Spleen (tissue), 13 donors: ENCODE measurements at places on chromosomes 13 and 19. TPM values are rescaled to one million over a fixed set of nuclear protein-coding genes. Genes with fewer than 3 reads are reported as not detected.

GRCh38 chr19:15169541-15170285, 31.1 kb downstream of the NOTCH3 start:
- no peaks in the 10 kb centered on the region for H3K4me1 ChIP-seq
- H3K4me3 ChIP-seq, result no peak overlapping the region

- H3K27ac ChIP-seq, result no peak overlapping the region
- peaks cover 11% of the 10 kb centered on the region for H3K4me1 ChIP-seq
- peaks cover 80% of the 10 kb centered on the region for H3K36me3 ChIP-seq
- no peak for DNase-seq
- H3K27me3 ChIP-seq, result no peaks in the 10 kb centered on the region
Measured at GRCh38 chr19:16429066-16429758, 42.6 kb downstream of the EPS15L1 start.

GRCh38 chr13:44489751-44490150, 86.4 kb downstream of the TSC22D1 start:
- H3K27ac ChIP-seq, result no peak overlapping the region
- H3K27me3 ChIP-seq, result no peaks in the 10 kb centered on the region
- H3K4me1 ChIP-seq, result peaks cover 3% of the 10 kb centered on the region

The FXYD7 gene
- 4.4 TPM for polyA plus RNA-seq

GRCh38 chr19:38850436-38850975, 720 bp upstream of the HNRNPL start:
- H3K4me1 ChIP-seq, result peaks cover 60% of the 10 kb centered on the region
- peak overlapping the region; percentile 99 for H3K27ac ChIP-seq

DNA sequence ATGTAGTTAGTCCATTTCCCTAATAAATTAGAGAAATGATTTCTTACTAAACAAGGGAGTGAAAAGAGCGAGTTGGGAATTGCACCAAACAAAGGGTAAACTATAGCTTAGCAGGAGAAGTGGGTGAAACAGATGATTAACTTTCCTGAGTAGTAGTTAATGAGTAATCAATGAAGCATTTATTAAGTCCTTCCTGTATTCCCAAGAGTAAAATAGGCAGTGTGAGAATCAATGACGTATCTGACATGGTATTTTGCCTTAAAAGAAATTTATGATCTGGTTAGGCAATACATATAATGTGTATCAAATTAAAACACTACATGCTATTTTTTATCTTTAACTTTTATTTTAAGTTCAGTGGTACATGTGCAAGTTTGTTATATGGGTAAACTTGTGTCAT, 142.8 kb downstream of the KLF5 start:
- no peaks in the 10 kb centered on the region for H3K4me1 ChIP-seq
- no peaks in the 10 kb centered on the region for H3K27me3 ChIP-seq
- H3K27ac ChIP-seq, result no peak overlapping the region
- H3K4me3 ChIP-seq, result no peak overlapping the region
- DNase-seq, result no peak

The GPR12 gene
- polyA plus RNA-seq, result 0.02 TPM

DNA sequence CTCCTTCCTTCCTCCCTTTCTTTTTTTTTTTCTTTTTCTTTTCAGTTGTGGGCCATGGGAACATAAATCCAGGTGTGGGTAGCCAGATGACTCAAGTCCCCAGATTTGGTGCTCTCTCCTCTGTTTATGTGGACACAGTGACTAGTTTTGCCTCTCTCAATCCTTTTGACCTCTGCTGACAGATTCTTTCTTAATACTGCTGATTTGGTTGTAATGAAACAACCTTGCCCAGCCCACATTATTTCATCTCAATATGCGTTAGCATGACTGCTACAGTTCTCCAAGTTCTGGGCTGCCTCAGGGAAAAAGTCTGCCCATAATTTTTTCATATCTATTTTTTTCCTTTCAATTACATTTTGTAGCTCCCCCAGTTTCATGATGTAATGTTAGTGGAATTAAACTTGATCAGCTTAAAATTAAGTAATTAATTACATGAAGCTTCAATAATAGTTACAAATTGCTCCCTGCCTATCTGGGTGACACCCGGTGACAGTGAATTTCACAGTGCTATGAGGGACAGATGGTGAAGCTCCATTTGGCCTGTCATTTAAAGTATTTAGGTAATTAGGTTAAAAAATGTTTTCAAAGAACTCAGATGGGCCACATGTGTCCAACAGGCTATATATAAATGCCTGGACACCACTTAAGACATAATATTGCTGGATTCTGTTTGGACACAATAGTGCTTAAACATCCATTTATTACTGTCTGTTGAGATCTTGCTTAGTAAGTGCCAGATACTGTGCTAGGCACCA, 118.8 kb upstream of the FRY start:
- H3K36me3 ChIP-seq, result no peaks in the 10 kb centered on the region
- no peak for DNase-seq

DNA sequence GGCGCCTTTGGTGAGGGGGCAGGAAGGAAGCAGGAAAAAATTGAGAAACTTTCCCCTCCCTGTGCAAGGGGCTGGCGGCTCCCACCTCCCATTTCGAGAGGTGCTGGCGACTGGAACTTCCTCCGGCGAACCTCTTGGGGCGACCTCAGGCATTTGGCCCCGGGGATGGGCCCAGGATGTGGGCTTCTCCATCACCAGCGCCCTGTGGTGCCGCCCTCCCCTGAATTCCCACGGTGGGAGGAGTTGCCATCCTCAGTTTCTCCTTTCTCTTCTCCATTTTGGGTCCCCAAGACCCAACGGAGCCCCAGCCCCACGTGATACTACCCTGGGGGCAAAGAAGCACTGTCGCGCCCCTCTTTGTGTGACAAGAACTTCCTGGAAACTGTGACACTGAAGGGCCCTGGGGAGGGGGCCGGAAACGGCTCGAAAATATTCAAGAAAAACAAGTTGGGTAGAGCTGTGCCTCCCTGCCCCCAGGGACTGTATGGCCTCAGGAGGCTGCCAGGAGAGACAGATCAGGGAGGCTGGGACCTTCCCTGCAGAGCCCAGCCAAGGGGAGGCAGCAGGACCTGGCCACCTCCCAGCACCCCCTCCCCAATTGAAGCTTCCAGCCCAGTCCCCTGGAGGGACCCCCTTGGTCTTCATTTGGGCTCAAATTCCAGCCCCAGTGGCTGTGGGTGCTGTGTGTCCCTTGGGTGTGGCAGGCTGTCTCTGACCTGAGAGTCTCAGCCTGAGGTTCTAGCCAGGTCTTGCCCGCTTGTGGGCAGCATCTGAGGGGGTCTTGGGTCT, 16.2 kb upstream of the AP1M2 start:
- no peaks in the 10 kb centered on the region for H3K27me3 ChIP-seq
- H3K27ac ChIP-seq, result peak overlapping the region; percentile 99
- DNase-seq, result peak; percentile 94
- H3K4me3 ChIP-seq, result peak overlapping the region; percentile 91
- H3K36me3 ChIP-seq, result no peaks in the 10 kb centered on the region
- H3K4me1 ChIP-seq, result peaks cover 47% of the 10 kb centered on the region

DNA sequence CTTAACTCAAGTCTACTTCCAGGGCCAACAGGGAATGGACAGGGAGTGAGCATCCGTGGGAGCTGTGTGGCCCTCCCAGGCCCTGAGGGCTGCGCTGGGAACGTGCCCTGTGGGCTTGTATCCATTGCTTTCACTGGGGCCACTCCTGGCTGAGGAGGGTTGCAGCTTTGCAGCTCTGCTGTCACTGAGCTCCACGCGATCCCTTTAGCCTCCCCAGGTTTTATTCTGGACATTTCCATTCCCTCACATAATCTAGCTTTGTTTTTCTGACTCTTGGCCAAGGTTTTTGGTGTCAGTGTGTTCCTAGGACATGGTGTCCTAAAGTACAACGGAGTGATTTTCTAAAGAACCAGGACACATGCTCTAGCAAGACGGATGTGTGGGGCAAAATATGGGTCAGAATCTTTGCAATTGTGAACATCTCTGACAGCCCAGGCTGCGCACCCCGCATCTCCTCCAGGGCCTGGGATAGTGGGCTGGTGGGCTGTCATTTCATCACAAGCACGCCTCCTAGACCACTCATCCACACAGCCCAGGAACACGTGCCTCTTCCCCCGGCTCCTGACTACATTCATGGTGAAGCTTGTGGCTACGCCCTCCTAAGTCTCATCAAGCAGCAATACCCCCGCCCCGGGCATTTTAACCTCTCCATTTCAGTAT, 28.0 kb downstream of the GGACT start:
- no peak overlapping the region for H3K4me3 ChIP-seq
- H3K27me3 ChIP-seq, result no peaks in the 10 kb centered on the region
- DNase-seq, result no peak
- H3K4me1 ChIP-seq, result no peaks in the 10 kb centered on the region
- no peak overlapping the region for H3K27ac ChIP-seq

DNA sequence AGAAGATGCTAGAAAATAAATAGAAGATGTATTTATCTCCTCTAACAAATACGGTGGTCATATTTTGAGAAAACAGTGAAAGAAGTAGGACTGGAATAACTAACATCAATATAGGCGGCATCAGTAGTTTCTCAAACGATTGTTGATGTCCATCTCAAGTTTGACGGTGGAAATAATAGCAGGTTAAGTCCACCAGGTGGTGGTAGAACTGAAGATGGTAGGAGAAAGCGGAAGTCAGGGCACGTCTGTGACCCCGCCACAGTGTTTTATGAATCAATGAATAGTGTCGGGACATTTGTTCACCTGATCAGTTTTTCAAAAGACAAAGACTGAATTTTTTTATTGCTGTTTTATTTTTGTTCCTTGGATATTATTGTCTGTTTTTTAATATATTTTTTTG, 706.4 kb upstream of the SLC10A2 start:
- no peak overlapping the region for H3K27ac ChIP-seq
- no peak for DNase-seq
- H3K4me3 ChIP-seq, result no peak overlapping the region
- no peaks in the 10 kb centered on the region for H3K4me1 ChIP-seq
- H3K36me3 ChIP-seq, result no peaks in the 10 kb centered on the region
- H3K27me3 ChIP-seq, result no peaks in the 10 kb centered on the region

- H3K36me3 ChIP-seq, result no peaks in the 10 kb centered on the region
- H3K27ac ChIP-seq, result no peak overlapping the region
- H3K4me3 ChIP-seq, result no peak overlapping the region
Measured at GRCh38 chr13:27635266-27635665, 13.6 kb downstream of the POLR1D start.

The ZNF180 gene
- 4.3 TPM for polyA plus RNA-seq

- H3K27me3 ChIP-seq, result no peaks in the 10 kb centered on the region
- no peak for DNase-seq
- H3K36me3 ChIP-seq, result no peaks in the 10 kb centered on the region
- H3K4me1 ChIP-seq, result no peaks in the 10 kb centered on the region
- H3K27ac ChIP-seq, result no peak overlapping the region
- H3K4me3 ChIP-seq, result no peak overlapping the region
Measured at GRCh38 chr13:78875792-78876580, 217.0 kb upstream of the OBI1 start.

- DNase-seq, result no peak
- no peaks in the 10 kb centered on the region for H3K36me3 ChIP-seq
- no peak overlapping the region for H3K4me3 ChIP-seq
- no peaks in the 10 kb centered on the region for H3K27me3 ChIP-seq
- no peaks in the 10 kb centered on the region for H3K4me1 ChIP-seq
- no peak overlapping the region for H3K27ac ChIP-seq
Measured at GRCh38 chr13:95752677-95753076, 75.7 kb downstream of the DNAJC3 start.

GRCh38 chr19:31991984-31992655, 353.3 kb upstream of the ZNF507 start:
- H3K4me3 ChIP-seq, result no peak overlapping the region
- H3K27ac ChIP-seq, result no peak overlapping the region
- DNase-seq, result no peak

The CYP4F8 gene
- polyA plus RNA-seq, result not detected

GRCh38 chr19:772730-773436, 22.0 kb downstream of the MISP start:
- DNase-seq, result no peak
- H3K27me3 ChIP-seq, result no peaks in the 10 kb centered on the region
- no peak overlapping the region for H3K27ac ChIP-seq
- peaks cover 14% of the 10 kb centered on the region for H3K4me1 ChIP-seq
- H3K4me3 ChIP-seq, result no peak overlapping the region
- no peaks in the 10 kb centered on the region for H3K36me3 ChIP-seq

DNA sequence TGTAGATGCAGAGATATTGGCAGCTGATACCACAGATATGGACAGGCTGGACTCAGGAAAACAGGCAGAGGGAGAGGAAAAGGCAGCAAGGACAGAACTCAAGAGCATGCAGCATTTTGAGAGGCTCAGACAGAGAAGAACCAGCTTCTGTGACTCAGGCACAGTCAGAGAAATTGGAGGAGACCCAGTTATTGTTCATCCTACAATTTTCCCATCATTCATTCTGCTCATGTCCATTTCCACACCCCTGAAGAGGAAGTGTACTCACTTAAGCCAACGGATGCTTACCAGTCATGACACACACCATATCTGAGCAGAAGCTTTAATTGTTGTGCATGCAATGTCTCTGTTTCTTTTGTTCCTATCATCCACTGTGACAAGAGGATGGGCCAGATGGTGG, 359.8 kb upstream of the HTR2A start:
- no peak overlapping the region for H3K4me3 ChIP-seq
- H3K4me1 ChIP-seq, result no peaks in the 10 kb centered on the region
- H3K27me3 ChIP-seq, result no peaks in the 10 kb centered on the region
- DNase-seq, result no peak
- H3K27ac ChIP-seq, result no peak overlapping the region

The FOSB gene
- polyA plus RNA-seq, result 1.3 TPM

DNA sequence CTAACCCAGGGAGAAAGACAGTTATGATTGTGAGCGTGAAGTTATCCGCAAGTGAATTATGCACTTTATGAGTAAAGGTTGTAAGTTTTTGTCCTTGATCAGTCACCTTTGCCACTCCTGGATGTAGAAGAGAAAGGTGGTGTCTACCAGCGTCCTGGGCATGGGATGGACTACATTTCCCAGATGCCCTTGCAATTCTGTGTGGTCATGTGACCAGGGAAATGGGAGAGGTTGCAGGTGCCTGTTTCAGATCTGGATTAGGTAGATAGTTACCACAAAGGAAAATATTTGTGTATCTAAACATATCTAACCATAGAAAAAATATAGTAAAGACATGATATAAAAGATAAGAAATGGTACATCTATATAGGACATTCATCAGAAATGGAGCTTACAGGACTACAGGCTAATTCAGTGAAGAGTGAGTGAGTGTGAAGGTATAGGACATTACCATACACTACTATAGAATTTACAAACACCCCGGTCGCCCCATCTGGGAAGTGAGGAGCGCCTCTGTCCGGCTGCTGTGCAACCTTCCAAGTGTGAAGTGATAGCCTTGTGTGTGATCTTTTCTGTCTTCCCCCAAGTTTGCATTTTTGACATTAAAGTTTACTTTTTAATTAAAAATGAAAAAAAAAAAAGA, 51.6 kb upstream of the CACNA1A start:
- H3K4me3 ChIP-seq, result no peak overlapping the region
- H3K4me1 ChIP-seq, result no peaks in the 10 kb centered on the region
- H3K27me3 ChIP-seq, result no peaks in the 10 kb centered on the region
- no peak overlapping the region for H3K27ac ChIP-seq
- no peaks in the 10 kb centered on the region for H3K36me3 ChIP-seq
- DNase-seq, result no peak

GRCh38 chr13:33904431-33904830, 86.5 kb downstream of the RFC3 start:
- no peaks in the 10 kb centered on the region for H3K27me3 ChIP-seq
- no peaks in the 10 kb centered on the region for H3K36me3 ChIP-seq
- H3K4me1 ChIP-seq, result no peaks in the 10 kb centered on the region
- H3K4me3 ChIP-seq, result no peak overlapping the region

- DNase-seq, result no peak
- H3K4me3 ChIP-seq, result no peak overlapping the region
- no peak overlapping the region for H3K27ac ChIP-seq
- H3K4me1 ChIP-seq, result no peaks in the 10 kb centered on the region
- H3K27me3 ChIP-seq, result no peaks in the 10 kb centered on the region
- H3K36me3 ChIP-seq, result no peaks in the 10 kb centered on the region
Measured at GRCh38 chr13:85497652-85498051, 301.6 kb downstream of the SLITRK6 start.
